ENCODE measurements at places on chromosomes 3 and 15.

GRCh38 chr15:29682781-29683180 lies 139.5 kb downstream of the TJP1 start:
- no peak for DNase-seq

- DNase-seq, result no peak
Observed at GRCh38 chr3:153599685-153600084, 437.7 kb downstream of the RAP2B start.

GRCh38 chr15:23049984-23050628 lies 10.7 kb upstream of the TUBGCP5 start:
- DNase-seq, result no peak

DNA sequence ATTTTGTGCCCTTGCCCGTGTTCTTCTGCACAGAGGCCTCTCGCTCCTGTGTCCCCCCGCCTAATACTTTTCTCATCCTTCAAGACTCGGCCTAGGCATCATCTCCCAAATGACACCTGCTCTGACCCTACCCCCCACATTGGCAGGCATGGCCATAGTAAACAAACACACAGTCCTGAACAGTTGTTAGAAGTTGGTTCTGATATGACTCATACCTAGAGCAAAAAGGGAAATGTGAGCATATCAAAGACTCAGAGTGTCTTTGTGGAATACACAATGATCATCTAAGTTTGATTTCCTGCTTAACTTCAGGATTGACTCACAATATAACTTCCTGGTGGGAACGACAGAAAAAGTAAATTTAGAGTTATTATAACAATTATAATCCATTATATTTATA lies 120.5 kb downstream of the POLR2M start:
- DNase-seq, result no peak

DNA sequence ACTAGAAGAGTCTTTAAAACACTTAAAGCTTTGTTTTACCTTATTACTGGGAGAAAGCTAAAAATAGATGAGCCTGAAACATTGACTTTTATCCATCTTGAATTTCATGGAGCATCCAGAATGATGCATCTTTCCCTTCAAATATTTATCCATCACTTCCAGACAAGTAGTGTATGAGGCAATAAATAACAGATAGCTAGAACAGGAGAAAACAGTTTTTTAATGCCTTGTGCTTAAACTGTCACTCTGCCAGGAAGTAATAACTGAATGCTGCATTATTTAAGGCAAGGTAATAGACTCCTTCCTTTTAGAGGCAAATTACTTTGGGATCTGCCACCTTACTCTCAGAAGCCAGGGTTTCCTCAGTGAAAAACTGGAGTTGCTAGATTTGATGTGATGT lies 225.8 kb upstream of the NAALADL2 start:
- DNase-seq, result no peak

DNA sequence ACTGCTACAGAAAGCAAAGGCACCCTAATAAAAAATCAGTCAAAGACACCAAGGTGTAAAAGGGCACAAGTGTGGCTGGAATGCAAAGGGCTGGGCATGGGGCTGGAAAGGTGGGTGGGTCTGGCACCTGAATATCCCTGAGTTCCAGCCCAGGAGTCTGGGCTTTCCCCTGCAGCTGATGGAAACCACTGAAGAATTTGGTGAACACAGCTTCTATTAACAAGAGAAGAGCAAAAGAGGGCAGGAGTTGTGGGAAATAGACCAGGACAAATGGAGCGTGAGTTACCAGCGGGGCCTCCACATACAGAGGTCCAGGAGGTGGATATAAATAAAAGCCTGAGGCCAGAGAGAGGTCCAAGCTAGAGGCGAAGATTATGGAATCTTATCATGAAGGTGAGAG lies 45.1 kb upstream of the TPM1 start:
- no peak for DNase-seq

DNA sequence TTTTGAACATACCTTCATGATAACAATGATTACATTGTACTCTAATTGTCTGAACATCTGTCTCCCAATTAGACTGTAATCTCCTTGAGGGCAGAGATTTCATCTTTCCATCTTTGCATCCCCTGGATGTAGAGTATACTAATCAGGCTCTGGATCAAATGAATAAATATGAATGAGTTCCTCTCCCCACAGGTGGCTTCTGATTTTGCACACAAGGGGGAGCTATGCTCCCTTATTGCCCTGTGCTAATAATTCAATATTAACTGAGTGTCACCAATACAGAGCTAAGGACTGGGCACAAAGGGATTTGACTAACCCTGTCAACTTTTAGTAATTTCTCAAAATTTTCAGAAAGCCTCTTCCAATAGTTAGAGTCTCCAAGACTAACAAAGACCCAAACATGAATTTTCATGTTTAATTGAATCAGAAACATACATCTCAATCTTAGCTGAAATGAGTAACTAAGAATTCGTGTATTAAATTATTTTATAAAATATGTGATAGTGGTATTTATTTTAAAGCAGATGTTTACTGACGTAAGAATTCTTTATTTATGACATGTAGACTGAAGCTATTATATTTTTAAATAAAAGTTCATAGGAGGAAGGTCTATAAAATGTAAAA lies 3.0 kb downstream of the DUOXA1 start:
- no peak for DNase-seq

GRCh38 chr3:12943124-12944021 lies 102.0 kb upstream of the RPL32 start:
- DNase-seq, result no peak
